ENCODE measurements at places on chromosomes 2 and 18.

- no peak for DNase-seq
Observed at GRCh38 chr2:234292962-234293243, 204.0 kb downstream of the ARL4C start.

GRCh38 chr2:201237486-201238123, 22.7 kb upstream of the CASP8 start:
- no peak for DNase-seq

GRCh38 chr2:214481204-214481603, 70.3 kb downstream of the VWC2L start:
- DNase-seq: no peak

GRCh38 chr2:119245076-119245840, 21.6 kb downstream of the STEAP3 start:
- DNase-seq: no peak

- no peak for DNase-seq
Observed at GRCh38 chr18:13407484-13407883, 188.9 kb downstream of the LDLRAD4 start.

DNA sequence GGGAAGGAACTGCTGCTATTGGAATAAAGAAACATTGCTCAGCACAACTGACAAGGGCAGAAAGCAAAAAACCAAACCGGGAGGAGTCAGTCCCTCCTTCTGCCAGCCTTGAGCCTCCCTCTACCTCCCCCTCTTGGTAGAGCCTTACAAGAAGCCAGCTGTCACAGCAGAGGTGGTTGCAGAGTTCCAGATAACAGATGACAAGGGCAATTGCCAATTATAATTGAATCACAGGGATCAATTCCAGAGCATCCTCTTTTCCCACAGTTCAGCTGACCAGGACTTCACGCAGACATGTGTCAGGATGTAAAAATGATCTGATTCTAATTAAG, 548.2 kb upstream of the LRRTM1 start:
- DNase-seq: no peak

GRCh38 chr2:30732376-30732775, 74.9 kb downstream of the CAPN13 start:
- DNase-seq: no peak

DNA sequence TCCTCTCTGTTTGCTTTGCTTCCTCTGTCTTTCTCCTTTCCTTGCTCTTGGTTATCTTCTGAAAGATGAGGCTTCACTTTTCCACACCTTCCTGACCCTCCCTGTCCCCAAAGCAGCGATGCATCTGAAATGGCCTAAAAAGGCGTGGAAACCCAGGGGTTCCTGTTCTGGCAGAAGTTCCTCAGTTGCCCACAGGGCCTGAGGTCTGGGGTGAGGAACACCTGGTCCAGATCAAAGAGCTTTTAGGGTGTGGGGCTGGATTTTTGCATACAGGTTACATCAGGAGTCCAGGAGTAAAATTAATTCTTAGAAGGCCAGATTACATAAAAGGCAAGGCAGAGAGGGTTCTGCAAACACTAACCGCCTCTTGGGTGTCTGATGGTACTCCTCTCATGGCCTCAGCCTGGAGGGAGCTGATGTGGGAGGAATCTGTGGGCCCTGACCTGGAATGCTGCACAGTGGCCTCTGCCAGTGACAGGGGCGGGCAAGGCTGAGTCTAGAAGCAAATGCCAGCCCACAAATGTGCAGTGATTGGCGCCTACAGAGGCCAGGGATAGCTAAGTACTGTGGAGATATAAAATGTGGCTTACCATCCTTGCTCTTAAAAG, 41.8 kb downstream of the INPP4A start:
- DNase-seq: no peak

DNA sequence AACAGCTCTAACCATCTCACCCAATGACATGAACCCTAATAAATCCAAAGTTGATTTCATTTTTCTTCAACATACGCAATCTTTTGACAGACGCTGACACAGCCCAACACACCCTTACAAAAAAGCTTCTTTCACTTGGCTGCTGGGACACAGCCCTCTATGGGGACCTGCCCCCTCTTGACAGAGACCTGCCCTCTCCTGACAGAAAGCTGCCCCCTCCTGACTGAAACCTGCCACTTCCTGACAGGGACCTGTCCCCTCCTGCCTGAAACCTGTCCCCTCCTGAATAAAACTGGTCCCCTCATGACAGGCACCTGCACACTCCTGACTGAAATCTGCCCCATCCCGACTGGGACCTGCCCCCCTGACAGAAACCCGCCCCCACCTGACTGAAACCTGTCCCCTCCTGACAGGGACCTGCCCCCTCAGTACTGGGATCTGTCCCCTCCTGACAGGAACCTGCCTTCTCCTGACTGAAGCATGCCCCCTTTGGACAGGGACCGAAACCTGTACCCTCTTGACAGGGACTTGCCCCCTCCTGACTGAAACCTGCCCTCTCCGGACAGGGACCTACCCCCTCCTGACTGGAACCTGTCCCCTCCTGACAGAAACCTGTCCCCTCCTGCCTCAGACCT, 87.9 kb downstream of the PXDN start:
- no peak for DNase-seq

- no peak for DNase-seq
Observed at GRCh38 chr2:133918141-133918540, 335.7 kb upstream of the MGAT5 start.

Data from SIG-M5 (cell line).